ENCODE measurements at places on chromosomes 7 and 10.

GRCh38 chr10:97465982-97466381 is 20.0 kb downstream of the ZDHHC16 start:
- DNase-seq = no peak

DNA sequence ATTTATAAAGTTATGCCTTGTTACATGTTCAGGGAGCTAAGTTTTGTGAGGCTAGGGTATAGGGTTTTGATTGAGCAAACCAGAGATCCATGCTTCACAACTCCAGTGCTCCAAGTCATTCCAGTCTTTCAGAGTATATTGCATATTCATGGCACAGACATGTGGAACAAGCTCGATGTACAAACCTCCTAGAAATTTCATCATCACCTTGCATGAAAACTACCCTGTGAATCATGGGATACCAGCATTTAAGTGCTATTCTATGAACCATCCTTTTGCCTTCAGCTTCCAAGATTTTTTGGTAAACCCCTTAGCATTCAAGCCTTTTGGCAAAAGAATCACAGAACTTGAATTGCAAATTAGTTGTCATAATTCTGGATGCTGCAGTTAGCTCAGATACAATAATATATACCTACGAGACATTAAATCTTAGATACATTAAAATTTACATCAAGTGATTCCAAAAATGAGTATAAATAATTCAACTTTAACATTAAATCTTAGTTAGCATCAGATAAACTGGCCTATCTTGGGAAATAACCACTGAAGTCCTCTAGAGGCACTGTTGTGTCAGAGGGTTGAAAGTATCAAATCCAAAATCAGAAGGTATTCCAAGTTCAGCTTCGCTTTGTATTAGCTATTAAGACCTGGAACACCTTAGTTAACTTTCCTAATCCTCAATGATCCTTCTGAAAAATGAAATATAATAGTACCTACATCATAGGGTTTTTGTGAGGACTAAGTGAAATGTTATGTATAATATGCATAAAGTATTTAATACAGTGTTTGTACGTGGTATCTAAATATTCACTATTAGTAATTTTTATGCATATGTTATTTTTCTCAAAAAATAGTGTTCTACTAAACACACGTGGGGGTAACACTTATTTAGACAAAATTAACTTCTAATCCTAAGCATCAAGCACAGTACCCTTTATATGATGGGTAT is 55.5 kb upstream of the CABCOCO1 start:
- no peak for DNase-seq

GRCh38 chr7:135509589-135509838 is 388 bp downstream of the CNOT4 start:
- DNase-seq = no peak

DNA sequence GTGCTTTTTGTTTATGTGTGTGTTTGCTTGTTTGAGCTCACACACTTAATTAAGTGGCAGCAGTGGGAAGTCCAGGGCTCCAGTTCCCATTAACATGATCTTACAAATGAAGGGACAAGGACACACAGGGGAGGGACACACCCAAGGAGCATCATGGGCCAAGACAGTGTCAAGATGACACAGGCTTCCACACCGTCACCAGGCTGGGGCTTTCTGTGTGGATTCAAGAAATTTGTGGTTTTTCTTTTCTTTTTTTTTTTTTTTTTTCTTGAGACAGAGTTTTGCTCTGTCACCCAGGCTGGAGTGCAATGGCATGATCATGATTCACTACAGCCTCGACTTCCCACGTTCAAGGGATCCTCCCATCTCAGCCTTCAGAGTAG is 173.6 kb downstream of the KIAA1217 start:
- DNase-seq = no peak

DNA sequence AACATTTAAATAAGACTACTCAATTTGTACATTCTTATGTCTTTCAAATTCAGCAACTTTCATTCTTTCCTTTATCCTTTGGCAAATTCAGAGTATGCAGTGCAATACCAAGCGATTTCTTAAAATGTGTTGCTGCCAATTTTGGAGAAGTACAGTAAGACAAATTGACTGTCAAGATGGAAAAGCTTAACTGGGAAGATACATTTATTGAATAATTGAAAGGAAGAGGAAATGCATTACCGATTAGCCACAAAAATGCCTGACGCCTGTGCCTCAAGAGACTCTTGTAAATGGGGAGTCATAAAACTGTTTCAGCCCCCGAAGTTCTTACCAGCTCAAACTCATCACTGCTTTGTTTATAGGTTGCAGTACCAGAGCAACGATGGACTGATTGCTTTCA is 373.3 kb upstream of the GALNT17 start:
- DNase-seq = no peak

DNA sequence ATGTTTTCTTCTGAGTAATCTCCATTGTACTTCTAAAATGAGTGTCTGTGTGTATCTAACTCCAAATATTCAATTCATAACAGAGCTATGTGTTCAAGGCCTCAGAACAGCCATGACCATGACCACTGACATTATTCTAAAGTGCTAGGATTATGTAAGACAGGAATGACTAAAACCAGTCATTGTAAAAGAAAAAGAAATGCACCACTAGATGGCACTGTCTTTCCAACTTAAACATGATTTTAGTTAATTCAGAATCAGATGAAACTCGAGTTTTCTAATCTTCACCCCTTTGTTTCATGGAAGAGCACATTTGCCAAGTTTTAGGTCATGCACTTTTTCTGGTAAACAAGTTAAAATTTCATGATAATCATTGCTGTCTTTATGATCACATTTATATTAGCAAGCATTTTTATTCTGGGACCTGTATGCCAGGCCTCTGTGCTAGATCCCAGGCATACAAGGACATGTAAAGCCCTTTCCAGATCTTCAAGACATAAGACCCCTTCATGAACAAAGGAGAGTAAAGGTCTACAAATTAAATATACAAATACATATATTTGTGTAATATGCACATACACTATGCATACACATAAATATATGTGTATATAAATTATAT is 26.1 kb upstream of the RSU1 start:
- peak; percentile 18 for DNase-seq

DNA sequence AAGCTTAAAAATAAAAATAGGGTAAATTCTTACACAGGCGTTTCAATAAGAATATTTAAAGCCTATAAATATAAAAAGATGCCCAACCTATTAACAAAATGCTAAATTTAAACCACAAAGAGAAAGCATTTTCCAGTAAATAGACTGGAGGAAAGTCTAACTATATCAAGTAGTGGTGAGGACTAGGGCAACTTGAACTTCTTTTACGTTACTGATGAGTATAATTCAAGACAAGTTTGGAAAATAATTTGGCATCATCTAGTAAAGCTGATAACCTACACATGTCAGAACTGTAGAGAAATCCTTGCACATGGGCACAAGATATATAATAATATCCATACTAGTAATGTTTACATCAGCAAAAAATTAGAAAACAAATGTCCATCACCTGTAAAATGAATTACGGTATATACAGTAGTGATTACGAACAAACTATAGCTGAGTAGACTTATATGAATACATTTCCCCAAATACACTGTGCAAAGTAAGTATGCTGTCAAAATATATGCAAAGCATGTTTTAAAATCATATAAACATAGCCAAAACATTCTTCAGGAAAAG is 27.4 kb downstream of the CRPPA start:
- DNase-seq = no peak

- DNase-seq = no peak
Observed at GRCh38 chr10:81096558-81096957, 558.9 kb downstream of the SH2D4B start.

DNA sequence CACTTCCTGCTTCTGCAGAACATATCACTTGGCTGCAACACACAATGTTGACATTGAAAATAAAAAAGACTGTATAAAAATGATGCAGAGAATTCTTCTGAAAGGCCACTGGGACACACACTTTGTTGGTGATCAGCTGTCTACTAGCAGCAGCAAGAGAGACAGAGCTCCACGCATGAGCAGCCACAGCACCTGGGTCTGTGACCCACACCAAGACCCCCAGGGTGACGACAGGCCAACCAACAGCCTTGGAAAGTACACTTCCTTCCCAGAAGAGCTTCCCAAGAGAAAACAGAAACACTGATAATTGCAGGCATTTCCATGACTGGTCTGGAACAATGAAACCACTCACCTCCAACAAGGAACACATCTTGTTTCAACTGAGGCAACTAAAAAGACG is 239.0 kb downstream of the DIP2C start:
- no peak for DNase-seq

DNA sequence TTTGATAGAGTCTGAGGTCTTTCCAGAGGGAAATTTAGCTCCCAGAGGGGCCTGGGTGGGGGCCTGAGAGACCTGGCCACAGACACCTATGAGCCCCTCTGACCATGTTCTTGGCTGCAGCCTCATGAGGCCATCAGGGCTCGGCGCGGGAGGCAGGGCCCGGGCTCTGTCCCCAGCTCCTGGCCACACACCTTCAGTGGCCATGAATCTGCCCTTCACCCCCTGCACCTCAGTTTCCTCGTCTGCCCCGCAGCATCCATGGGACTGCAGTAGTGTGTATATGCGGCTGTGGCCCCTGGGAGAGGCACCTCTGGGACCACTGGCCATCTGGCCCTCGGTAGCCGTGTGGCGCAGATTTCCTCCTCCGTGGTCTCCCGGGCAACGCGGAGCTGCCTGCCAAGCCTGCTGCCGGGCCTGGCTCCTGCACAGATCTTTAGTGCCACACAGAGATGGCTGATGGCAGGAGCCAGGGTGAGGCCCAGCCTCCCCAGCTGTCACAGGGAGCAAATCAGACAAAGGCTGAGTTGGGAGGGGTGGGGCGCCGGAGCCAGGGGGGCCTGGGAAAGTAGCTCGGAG is 23.6 kb upstream of the ADCYAP1R1 start:
- DNase-seq = no peak

DNA sequence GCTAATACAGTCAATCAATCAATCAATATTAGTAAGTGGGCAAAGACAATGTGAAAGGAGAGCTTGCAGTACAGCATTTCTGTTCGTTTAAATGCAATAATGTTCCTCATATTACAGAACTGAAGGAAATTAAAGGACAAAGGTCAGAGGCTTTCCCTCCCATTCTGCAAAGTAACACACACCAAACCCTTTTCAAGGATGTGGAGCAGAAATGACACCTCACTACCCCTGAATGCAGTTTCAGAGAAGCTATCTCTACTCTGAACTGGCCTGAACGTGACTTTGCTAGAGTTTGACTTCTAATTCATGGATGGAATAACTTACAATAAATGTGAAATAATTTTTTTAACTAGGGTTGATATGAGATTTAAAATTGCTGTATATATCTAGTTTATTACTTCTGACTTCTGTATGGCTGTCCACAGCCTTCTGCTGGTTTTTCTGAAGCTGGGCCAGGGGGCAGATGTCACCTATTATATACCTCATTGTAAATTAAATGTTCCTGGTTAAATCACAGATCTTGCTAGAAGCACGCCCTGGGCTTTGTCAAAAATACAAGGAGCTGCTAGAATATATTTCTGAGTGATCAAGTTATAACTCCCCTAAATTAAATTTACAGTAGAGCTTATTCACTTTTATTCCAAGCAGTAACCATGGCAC is 156.9 kb upstream of the C7orf33 start:
- DNase-seq = no peak

DNA sequence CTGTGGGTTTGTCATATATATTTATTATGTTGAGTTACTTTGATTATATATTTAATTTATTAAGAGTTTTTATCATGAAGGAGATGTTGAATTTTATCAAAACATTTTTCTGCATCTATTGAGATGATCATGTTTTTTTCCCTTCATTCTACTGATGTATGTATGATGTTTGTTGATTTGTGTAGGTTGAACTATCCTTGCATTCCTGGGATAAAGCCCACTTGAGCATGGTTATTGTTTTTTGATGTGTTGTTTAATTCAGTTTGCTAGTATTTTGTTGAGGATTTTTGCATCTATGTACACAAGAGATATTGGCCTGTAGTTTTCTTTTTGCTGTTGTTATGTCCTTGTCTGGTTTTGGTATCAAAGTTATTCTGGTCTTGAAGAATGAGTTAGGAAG is 31.1 kb downstream of the SCART1 start:
- DNase-seq = no peak

GRCh38 chr7:50513166-50513871 is 51.9 kb downstream of the DDC start:
- DNase-seq = no peak

GRCh38 chr7:80736371-80737125 is 98.1 kb downstream of the CD36 start:
- no peak for DNase-seq

GRCh38 chr10:90960355-90960814 is 39.5 kb upstream of the ANKRD1 start:
- no peak for DNase-seq

All from HuH-7 (cell line).